ENCODE measurements at places on chromosomes 4 and X.

- DNase-seq = no peak
These were observed 74.1 kb downstream of the ANOS1 start for GRCh38 chrX:8657883-8658282.

- no peak for DNase-seq
These were observed 95.3 kb upstream of the HPRT1 start for GRCh38 chrX:134364711-134365110.

- no peak for DNase-seq
These were observed 239.4 kb downstream of the SPATA18 start for GRCh38 chr4:52290466-52290865.

DNA sequence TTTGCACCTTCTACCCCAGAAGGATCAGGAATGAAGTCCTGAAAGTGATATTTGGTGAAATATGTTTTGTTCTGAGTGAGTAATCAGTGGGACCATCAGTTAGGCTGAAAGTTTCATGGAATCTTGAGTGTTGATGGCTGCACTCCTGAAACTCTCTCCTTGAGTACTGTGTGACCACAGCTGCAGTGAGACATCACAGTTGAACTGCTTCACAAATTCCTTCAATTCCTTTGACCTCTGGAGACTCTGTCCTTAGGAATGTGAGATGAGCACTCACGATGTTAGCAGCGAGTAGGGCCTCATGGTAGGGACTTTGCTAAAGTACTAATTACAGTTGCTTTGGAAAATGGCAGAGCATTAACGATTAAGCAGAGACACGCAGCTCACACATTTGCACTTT lies 142.9 kb upstream of the SLC4A4 start:
- DNase-seq = no peak

DNA sequence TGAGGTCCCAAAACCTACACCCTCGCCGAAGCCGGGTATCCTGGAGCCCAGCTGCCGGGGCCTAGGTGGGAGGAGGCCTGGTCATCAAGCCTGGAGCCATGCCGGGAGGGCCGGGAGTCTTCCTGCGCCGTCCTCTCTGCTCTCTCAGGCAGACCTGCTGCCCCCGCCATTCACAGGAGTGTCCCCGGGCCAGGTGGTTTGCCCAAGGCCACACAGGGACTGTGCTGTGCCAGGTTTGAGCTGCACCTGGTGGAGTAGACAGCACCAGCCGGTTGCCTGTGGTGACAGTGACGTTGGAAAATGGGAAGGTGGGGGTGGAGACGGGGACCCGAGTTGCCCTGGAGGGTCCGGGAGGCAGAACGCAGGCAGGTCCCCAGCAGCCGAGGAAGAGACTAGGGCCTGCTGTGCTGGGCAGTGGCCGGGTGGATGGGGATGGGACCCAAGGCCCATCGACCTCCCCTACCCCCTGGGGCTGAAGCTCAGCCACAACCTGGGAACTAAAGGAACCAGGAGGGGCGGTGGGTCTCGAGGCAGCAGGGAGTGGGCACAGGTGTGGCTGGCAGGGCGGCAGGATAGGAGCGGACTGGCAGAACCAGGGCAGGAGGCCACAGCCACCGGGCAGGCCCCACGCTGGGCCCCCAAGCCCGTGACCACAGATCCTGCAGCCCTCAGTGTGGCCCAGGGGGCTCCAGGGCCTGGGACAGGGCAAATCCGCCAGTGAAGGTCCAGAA lies 9.5 kb downstream of the DOK7 start:
- no peak for DNase-seq

- no peak for DNase-seq
These were observed 460.7 kb upstream of the RPS6KA3 start for GRCh38 chrX:20727447-20727846.
